ENCODE measurements at places on chromosomes 11 and 22.

GRCh38 chr11:23151819-23152218, 291.5 kb upstream of the CCDC179 start:
- H3K4me3 ChIP-seq: no peak overlapping the region
- no peak for DNase-seq
- H3K4me1 ChIP-seq: no peaks in the 10 kb centered on the region

DNA sequence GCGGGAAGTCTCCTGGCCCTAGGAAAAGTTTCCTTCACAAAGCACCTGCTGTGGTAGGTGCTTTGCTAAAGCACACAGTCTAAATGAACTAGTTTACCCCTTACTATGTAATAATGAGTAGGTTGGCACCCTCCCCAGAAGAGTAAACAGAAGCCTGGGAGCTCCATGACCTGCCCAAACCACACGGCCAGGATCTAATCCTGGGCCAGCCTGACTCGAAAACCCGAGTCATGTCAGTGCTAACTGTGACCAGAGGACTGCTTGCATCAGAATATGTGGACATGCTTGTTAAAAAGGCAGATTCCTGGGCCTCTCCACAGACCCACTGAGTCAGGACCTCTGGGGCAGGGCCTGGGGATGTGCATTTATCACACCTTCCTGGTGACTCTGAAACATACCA, 67.7 kb downstream of the PANX1 start:
- H3K36me3 ChIP-seq: no peaks in the 10 kb centered on the region
- no peaks in the 10 kb centered on the region for H3K4me1 ChIP-seq
- no peak overlapping the region for H3K4me3 ChIP-seq
- no peak for DNase-seq
- H3K27ac ChIP-seq: no peak overlapping the region

GRCh38 chr11:35334385-35335090, 84.8 kb downstream of the SLC1A2 start:
- H3K36me3 ChIP-seq: peaks cover 1% of the 10 kb centered on the region
- H3K4me1 ChIP-seq: peaks cover 39% of the 10 kb centered on the region
- no peak overlapping the region for H3K4me3 ChIP-seq
- DNase-seq: no peak

GRCh38 chr11:2422461-2423156, 21.7 kb downstream of the TRPM5 start:
- H3K27ac ChIP-seq: no peak overlapping the region
- H3K27me3 ChIP-seq: peaks cover 3% of the 10 kb centered on the region
- peaks cover 1% of the 10 kb centered on the region for H3K4me1 ChIP-seq

GRCh38 chr11:47565340-47566148, at the start of gene PTPMT1:
Gene PTPMT1, plus strand, starts transcription at chr11:47565599. Its CDS starts 24 bp downstream, at chr11:47565623.
- H3K36me3 ChIP-seq: peaks cover 21% of the 10 kb centered on the region
- peak within 1 kb of the TSS; percentile 86 for H3K27ac ChIP-seq
- H3K4me3 ChIP-seq: peak within 1 kb of the TSS; percentile 87
- H3K27me3 ChIP-seq: no peaks in the 10 kb centered on the region

DNA sequence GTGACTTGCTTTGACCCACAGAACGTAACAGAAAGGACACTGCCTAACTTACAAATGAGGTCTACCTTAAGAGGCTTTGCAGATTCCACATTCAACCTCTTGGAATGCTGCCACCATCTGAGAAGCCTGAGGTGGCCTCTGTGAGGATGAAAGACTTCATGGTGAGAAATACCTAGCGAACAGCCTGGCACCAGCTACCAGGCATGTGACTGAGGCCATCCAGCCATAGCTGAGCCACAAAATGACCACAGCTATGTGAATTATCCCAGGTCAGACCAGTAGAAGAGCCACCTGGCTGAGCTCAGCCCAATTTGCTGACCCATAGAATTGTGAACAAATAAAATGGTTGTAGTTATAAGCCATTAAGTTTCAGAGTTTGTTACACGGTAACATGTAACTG, 37.5 kb downstream of the PPARA start:
- H3K36me3 ChIP-seq: peaks cover 17% of the 10 kb centered on the region
- no peak overlapping the region for H3K27ac ChIP-seq
- H3K27me3 ChIP-seq: no peaks in the 10 kb centered on the region
- DNase-seq: no peak

- no peak overlapping the region for H3K27ac ChIP-seq
- H3K36me3 ChIP-seq: peaks cover 2% of the 10 kb centered on the region
- H3K27me3 ChIP-seq: peaks cover 60% of the 10 kb centered on the region
- DNase-seq: no peak
- no peak overlapping the region for H3K4me3 ChIP-seq
Observed at GRCh38 chr11:130429120-130429681, 792 bp upstream of the ADAMTS8 start.

GRCh38 chr11:47130543-47130942, 46.1 kb downstream of the ARFGAP2 start:
- no peak overlapping the region for H3K27ac ChIP-seq
- no peak for DNase-seq
- no peaks in the 10 kb centered on the region for H3K27me3 ChIP-seq
- H3K36me3 ChIP-seq: no peaks in the 10 kb centered on the region
- H3K4me3 ChIP-seq: no peak overlapping the region

- DNase-seq: no peak
- H3K4me3 ChIP-seq: no peak overlapping the region
- no peak overlapping the region for H3K27ac ChIP-seq
- peaks cover 3% of the 10 kb centered on the region for H3K27me3 ChIP-seq
- no peaks in the 10 kb centered on the region for H3K4me1 ChIP-seq
Observed at GRCh38 chr22:34427436-34427835, 507.2 kb upstream of the LARGE1 start.
